ENCODE measurements at places on chromosomes 7 and 10. TPM values are rescaled to one million over a fixed set of nuclear protein-coding genes. Genes with fewer than 3 reads are reported as not detected.

The PDLIM1 gene
- 4.8 TPM for total RNA-seq

The H2AZ2 gene
- 151 TPM for total RNA-seq

The SLC26A3 gene
- not detected for total RNA-seq

The EFCAB10 gene
- total RNA-seq = 0.58 TPM

The SLC25A13 gene
- 8.1 TPM for total RNA-seq

The AVL9 gene
- total RNA-seq = 44.9 TPM

The SAMD8 gene
- 16.1 TPM for total RNA-seq

The CHST3 gene
- 0.09 TPM for total RNA-seq

The IQUB gene
- total RNA-seq = not detected

The SFMBT2 gene
- total RNA-seq = 36.8 TPM

The UBN2 gene
- total RNA-seq = 21.7 TPM

The SPDYE16 gene
- total RNA-seq = 0.54 TPM

The MYH16 gene
- not detected for total RNA-seq

The ZNF853 gene
- 5.2 TPM for total RNA-seq

The LDB3 gene
- 0.12 TPM for total RNA-seq

The NUP205 gene
- total RNA-seq = 63.0 TPM

The POM121L12 gene
- not detected for total RNA-seq

The ZNF32 gene
- total RNA-seq = 34.8 TPM

The PHYHIPL gene
- not detected for total RNA-seq

The NHLRC2 gene
- total RNA-seq = 23.6 TPM

The SKIDA1 gene
- total RNA-seq = 0.30 TPM

The PPA1 gene
- 60.1 TPM for total RNA-seq

The CALHM3 gene
- total RNA-seq = not detected

The ADCYAP1R1 gene
- total RNA-seq = not detected

The GRID2IP gene
- 0.90 TPM for total RNA-seq

The HOXA6 gene
- total RNA-seq = not detected

The OPN1SW gene
- total RNA-seq = not detected

The EIF4EBP2 gene
- total RNA-seq = 41.0 TPM

The HTR7 gene
- not detected for total RNA-seq

The ELOVL3 gene
- total RNA-seq = not detected

The RGS10 gene
- total RNA-seq = 142 TPM

The CUEDC2 gene
- total RNA-seq = 32.2 TPM

The EPHA1 gene
- total RNA-seq = 49.8 TPM

The LLCFC1 gene
- total RNA-seq = not detected

The ASIC3 gene
- 16.0 TPM for total RNA-seq

The POMZP3 gene
- total RNA-seq = 18.6 TPM

The FANK1 gene
- total RNA-seq = not detected

The IDI2 gene
- total RNA-seq = not detected
